Transverse colon (tissue), 4 donors: ENCODE measurements at places on chromosomes 3 and 15. TPM values are rescaled to one million over a fixed set of nuclear protein-coding genes. Genes with fewer than 3 reads are reported as not detected.

DNA sequence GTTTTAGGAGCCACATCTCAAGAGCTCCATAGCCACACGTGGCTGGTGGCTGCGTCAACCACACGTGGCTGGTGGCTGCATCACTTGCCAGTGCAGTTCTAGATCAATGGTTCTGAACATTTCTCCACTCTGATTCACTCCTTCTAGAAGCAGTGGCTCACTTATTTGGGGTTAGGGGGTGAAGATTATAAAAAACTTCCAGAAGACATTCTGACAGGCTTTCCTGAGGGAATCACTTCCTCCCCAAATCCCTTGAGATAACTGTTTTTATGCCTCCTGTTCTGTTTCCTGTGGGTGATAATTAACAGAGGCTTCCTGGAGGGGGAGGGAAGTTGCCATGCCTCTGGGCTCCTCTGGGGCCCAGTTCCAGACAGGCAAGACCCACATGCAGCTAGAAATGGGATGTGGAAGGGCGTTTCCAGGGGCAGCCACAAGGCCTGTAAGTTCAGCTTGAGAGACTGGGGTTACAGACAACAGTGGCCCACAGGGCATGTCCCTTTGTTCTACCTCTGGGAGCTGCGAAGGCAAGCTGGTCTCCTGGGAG is 23.6 kb downstream of the HEG1 start:
- no peaks in the 10 kb centered on the region for H3K36me3 ChIP-seq
- H3K4me3 ChIP-seq: no peak overlapping the region
- no peak for DNase-seq
- no peak overlapping the region for H3K27ac ChIP-seq

GRCh38 chr3:177358977-177359592 is 161.8 kb upstream of the TBL1XR1 start:
- H3K4me1 ChIP-seq: peaks cover 38% of the 10 kb centered on the region
- H3K27ac ChIP-seq: peak overlapping the region; percentile 94
- no peak overlapping the region for H3K4me3 ChIP-seq
- H3K27me3 ChIP-seq: no peaks in the 10 kb centered on the region

GRCh38 chr3:182241766-182242488 is 530.2 kb downstream of the SOX2 start:
- no peaks in the 10 kb centered on the region for H3K27me3 ChIP-seq
- no peak for DNase-seq
- H3K4me3 ChIP-seq: no peak overlapping the region
- H3K36me3 ChIP-seq: no peaks in the 10 kb centered on the region
- H3K27ac ChIP-seq: peak overlapping the region; percentile 45

DNA sequence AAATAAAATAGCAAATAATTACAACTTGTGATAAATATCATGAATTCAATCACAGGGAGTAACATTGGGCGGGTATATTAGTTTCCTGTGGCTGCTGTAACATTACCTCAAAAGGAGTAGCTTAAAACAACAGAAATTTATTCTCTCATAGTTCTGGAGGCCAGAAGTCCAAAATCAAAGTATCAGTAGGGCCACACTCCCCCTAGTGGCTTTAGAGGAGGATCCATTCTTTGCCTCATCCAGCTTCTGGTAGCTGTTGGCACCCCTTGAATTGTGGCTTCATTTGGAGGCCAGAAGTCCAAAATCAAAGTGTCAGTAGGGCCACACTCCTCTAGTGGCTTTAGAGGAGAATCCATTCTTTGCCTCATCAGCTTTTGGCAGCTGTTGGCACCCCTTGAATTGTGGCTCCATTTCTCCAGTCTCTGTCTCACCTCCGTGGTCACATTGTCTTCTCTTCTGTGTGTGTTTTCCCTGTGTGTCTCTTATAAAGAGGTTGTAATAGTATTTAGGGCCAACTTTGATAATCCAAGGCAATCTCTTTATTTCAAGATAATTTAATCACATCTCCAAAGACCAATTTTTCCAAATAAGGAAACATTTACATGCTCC is 3.1 kb upstream of the CFAP20DC start:
- no peak for DNase-seq
- no peak overlapping the region for H3K27ac ChIP-seq
- H3K27me3 ChIP-seq: no peaks in the 10 kb centered on the region
- H3K4me3 ChIP-seq: no peak overlapping the region
- no peaks in the 10 kb centered on the region for H3K36me3 ChIP-seq
- no peaks in the 10 kb centered on the region for H3K4me1 ChIP-seq

Gene TMEM212
- total RNA-seq: not detected

DNA sequence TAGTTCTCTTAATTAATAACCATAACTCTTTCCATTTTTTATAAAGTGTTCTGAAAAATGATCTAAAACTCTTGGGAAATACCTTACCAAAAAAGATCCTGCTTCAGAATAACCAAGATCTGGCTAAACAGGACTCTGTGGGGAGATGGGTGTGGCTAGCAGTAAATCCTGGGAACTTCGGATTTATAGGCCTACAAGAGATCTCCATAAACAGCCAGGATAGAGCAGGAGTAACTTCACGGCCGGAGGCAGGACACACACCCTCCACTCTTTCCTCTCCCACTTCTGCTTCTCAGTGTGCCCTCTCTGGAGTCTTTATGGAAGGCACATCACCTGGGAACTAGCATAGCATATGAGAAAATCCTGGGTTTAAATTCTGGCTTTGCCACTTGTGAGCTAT is 309.4 kb upstream of the SOX2 start:
- no peaks in the 10 kb centered on the region for H3K36me3 ChIP-seq
- no peak overlapping the region for H3K4me3 ChIP-seq
- no peaks in the 10 kb centered on the region for H3K4me1 ChIP-seq
- H3K27ac ChIP-seq: no peak overlapping the region
- peak; percentile 7 for DNase-seq

Gene LRRC31
- total RNA-seq: 67.6 TPM

- no peaks in the 10 kb centered on the region for H3K36me3 ChIP-seq
- peaks cover 13% of the 10 kb centered on the region for H3K4me1 ChIP-seq
- no peak overlapping the region for H3K4me3 ChIP-seq
- no peaks in the 10 kb centered on the region for H3K27me3 ChIP-seq
Measured at GRCh38 chr3:73611176-73611575, 13.6 kb downstream of the PDZRN3 start.

Gene SLC28A2
- 7.6 TPM for total RNA-seq

- peaks cover 3% of the 10 kb centered on the region for H3K4me1 ChIP-seq
- H3K27me3 ChIP-seq: no peaks in the 10 kb centered on the region
- H3K27ac ChIP-seq: no peak overlapping the region
- no peak overlapping the region for H3K4me3 ChIP-seq
Measured at GRCh38 chr15:89645680-89646079, 9.6 kb downstream of the KIF7 start.

GRCh38 chr15:35117543-35118265 is 32.6 kb upstream of the NANOGP8 start:
- H3K4me3 ChIP-seq: no peak overlapping the region
- H3K27me3 ChIP-seq: no peaks in the 10 kb centered on the region
- DNase-seq: no peak
- no peak overlapping the region for H3K27ac ChIP-seq

Gene NAALADL2
- 22.7 TPM for total RNA-seq

DNA sequence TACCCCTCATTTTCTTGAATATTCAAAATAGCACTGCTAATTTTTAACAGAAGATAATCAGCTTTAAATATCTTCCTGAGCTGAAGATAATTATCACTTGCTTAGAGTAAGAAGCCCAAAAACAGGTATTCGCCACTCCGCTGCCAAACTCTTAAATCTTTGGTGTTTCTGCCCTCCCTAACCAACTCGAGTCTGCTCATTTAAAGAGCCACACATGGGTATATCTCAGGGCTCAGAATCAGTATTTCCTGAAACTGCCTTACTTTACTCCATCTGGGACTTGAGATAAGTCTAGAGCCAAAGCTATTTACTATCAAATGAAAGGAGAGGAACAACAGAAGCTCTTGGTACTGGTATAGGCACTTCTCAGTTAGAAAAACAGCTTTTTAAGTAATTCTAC is 10.8 kb downstream of the PDCD10 start:
- no peak for DNase-seq
- H3K36me3 ChIP-seq: no peaks in the 10 kb centered on the region
- no peaks in the 10 kb centered on the region for H3K27me3 ChIP-seq
- no peaks in the 10 kb centered on the region for H3K4me1 ChIP-seq

DNA sequence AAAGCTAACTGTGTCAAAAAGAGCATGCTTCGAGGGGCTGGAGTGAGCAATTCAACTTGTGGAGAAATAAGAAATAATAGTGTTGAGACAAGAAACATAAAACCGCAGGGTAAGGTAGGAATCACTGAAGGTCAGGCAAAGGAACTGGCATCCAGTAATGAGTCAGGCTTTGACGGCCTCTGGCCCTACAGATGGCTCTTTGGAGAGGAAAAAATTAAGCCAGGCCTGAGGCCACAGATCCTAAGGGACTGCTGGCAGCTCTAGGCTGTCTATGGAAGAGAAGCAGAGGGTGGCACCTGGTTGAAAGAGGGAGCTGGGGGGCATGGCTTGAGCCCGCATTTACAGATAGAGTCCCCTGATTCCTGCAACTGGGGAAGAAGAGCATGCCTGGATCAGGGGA is 28.6 kb upstream of the ZSCAN2 start:
- H3K4me1 ChIP-seq: peaks cover 6% of the 10 kb centered on the region
- H3K36me3 ChIP-seq: no peaks in the 10 kb centered on the region
- no peak overlapping the region for H3K27ac ChIP-seq
- H3K4me3 ChIP-seq: no peak overlapping the region
- no peak for DNase-seq
- H3K27me3 ChIP-seq: no peaks in the 10 kb centered on the region

DNA sequence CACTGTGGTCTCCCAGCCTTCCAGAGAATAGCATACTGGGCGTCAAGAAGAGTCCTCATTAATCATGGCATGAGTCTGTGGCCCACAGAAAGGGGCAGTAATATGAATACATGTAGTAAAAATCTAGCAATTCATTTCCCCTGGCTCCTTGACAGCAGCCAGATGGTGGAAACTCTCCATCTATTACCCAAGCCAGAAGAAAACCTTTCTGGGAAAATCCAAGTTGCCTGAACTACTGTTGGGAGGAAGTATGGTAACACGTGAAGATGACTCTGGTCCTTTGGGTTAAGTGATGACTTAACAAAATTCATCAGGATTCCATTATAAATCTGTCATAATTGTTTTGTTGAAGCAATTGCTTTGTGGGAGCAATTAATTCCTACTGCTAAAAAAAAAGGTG is 530.5 kb downstream of the FHIT start:
- no peak overlapping the region for H3K4me3 ChIP-seq
- no peak for DNase-seq
- no peaks in the 10 kb centered on the region for H3K4me1 ChIP-seq

- no peaks in the 10 kb centered on the region for H3K36me3 ChIP-seq
- DNase-seq: no peak
- H3K27ac ChIP-seq: no peak overlapping the region
- H3K27me3 ChIP-seq: no peaks in the 10 kb centered on the region
- no peak overlapping the region for H3K4me3 ChIP-seq
- H3K4me1 ChIP-seq: no peaks in the 10 kb centered on the region
Measured at GRCh38 chr3:60798456-60798855, 452.8 kb downstream of the FHIT start.

DNA sequence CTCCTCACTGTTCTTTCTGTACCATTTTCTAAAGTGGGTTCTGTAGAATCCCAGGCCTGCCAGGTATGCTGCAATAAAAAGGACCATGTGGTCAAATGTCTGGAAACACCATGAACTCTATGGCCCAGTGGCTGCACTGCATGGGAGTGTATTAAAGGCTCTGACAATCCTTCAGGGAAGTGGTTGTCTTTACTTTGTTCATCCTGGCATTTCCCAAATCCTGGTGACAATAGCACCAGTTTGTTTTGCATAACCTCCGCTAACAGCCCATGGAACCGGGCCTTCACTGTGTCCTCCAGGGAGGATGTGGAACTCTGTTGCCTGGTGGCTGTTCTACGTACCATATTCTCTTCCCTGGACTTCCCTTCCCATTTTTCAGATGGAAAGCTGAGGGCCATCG is 11.2 kb upstream of the DUSP7 start:
- H3K4me1 ChIP-seq: no peaks in the 10 kb centered on the region
- H3K4me3 ChIP-seq: no peak overlapping the region
- DNase-seq: no peak
- H3K27me3 ChIP-seq: no peaks in the 10 kb centered on the region
- H3K36me3 ChIP-seq: no peaks in the 10 kb centered on the region
- no peak overlapping the region for H3K27ac ChIP-seq

DNA sequence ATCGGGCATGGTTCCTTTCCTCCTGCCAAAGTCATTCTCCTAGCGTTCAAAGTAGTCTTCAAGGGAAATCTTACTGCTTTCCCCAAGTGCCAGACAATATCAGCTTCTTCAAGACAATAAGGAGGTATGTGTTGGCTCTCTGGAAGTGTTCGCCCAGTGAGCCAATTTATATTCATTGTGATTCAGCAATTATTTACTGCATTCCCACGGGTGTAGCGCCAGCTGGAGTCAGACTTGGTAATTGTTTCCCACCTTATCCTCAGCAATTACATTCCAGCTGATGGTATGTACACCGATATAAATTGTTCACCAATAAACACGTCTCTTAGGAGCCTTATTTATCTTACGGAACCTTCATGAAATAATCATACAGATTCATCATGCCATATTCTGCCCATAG is 103.6 kb upstream of the CTNNB1 start:
- H3K27me3 ChIP-seq: no peaks in the 10 kb centered on the region
- H3K36me3 ChIP-seq: no peaks in the 10 kb centered on the region
- no peak overlapping the region for H3K4me3 ChIP-seq

GRCh38 chr15:33211176-33211808 is 16.8 kb upstream of the FMN1 start:
- H3K36me3 ChIP-seq: no peaks in the 10 kb centered on the region
- H3K4me3 ChIP-seq: no peak overlapping the region
- peak; percentile 31 for DNase-seq
- H3K27ac ChIP-seq: no peak overlapping the region
- no peaks in the 10 kb centered on the region for H3K4me1 ChIP-seq

Gene ADGRG7
- total RNA-seq: 18.3 TPM

GRCh38 chr15:29812384-29812694 is 9.9 kb downstream of the TJP1 start:
- H3K4me3 ChIP-seq: no peak overlapping the region
- DNase-seq: no peak
- H3K4me1 ChIP-seq: peaks cover 18% of the 10 kb centered on the region

DNA sequence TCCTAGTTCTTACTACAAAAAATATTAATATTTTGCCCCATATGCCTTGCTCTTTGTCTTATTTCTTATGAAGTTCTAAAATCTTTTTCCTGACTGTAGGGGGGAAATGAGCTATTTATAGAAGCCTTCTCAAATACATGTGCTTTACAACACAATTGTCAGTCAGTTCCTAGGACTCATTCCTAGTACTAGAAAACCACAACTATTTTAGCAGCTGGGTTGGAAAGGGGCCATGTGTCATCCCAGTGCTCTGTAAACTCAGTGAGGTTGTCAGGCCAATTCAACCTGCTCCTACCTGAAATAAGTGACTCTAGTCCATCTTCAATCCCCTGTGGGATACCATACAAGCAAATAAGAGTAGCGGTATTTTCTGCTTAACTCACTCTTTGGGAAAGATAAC is 153.8 kb downstream of the ULK4 start:
- H3K4me1 ChIP-seq: no peaks in the 10 kb centered on the region
- H3K36me3 ChIP-seq: no peaks in the 10 kb centered on the region
- DNase-seq: no peak
- H3K27me3 ChIP-seq: no peaks in the 10 kb centered on the region
- no peak overlapping the region for H3K27ac ChIP-seq
- H3K4me3 ChIP-seq: no peak overlapping the region
